Skin of body (tissue), 3 donors: ENCODE measurements at places on chromosomes 2 and 18. TPM values are rescaled to one million over a fixed set of nuclear protein-coding genes. Genes with fewer than 3 reads are reported as not detected.

The ABCG5 gene
- total RNA-seq = not detected

The PHOSPHO2 gene
- 5.9 TPM for total RNA-seq

The GRB14 gene
- 1.1 TPM for total RNA-seq

The ARL5A gene
- total RNA-seq = 75.0 TPM

The LRRFIP1 gene
- 58.0 TPM for total RNA-seq

The LAPTM4A gene
- 206 TPM for total RNA-seq

The CRYBA2 gene
- total RNA-seq = not detected

The KYNU gene
- total RNA-seq = 3.2 TPM

The COBLL1 gene
- 25.9 TPM for total RNA-seq

The VSNL1 gene
- total RNA-seq = 21.9 TPM
